ENCODE measurements at places on chromosomes 7 and 10. TPM values are rescaled to one million over a fixed set of nuclear protein-coding genes. Genes with fewer than 3 reads are reported as not detected.

Gene LOXL4
- total RNA-seq, result 13.2 TPM

GRCh38 chr10:29828956-29829355 is 194.2 kb upstream of the SVIL start:
- no peak for DNase-seq

GRCh38 chr10:82821043-82821442 is 946.0 kb downstream of the NRG3 start:
- DNase-seq, result no peak

DNA sequence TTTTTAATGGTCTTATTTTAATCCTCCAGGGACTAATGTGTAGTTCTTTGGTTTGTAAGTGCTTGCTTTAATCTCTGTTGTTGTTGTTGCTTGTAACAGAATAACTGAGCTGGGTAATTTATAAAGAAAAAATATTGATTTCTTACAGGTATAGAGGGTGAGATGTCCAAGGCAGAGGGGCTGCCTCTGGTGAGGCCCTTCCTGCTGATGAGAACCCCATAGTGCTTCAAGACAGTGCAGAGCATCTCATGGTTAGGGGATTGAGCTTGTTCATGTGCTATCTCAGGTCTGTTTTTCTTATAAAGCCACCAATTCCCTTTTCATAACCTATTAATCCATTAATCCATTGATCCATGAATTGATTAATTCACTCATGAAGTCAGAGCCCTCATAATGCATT is 516.3 kb upstream of the KCND2 start:
- DNase-seq, result no peak

- no peak for DNase-seq
These were observed 109.3 kb upstream of the TCERG1L start for GRCh38 chr10:131420867-131421266.

Measured in uterus (tissue), 4 donors.